ENCODE measurements at places on chromosomes 5 and 9.

- no peaks in the 10 kb centered on the region for H3K4me1 ChIP-seq
- H3K27me3 ChIP-seq, result no peaks in the 10 kb centered on the region
- no peak for ATAC-seq
Observed at GRCh38 chr9:69495296-69495695, 170.3 kb downstream of the ENTREP1 start.

GRCh38 chr9:34556949-34557348 lies 32.6 kb downstream of the CNTFR start:
- peaks cover 49% of the 10 kb centered on the region for H3K27me3 ChIP-seq
- no peak overlapping the region for H3K27ac ChIP-seq
- no peaks in the 10 kb centered on the region for H3K36me3 ChIP-seq
- peaks cover 7% of the 10 kb centered on the region for H3K4me1 ChIP-seq

DNA sequence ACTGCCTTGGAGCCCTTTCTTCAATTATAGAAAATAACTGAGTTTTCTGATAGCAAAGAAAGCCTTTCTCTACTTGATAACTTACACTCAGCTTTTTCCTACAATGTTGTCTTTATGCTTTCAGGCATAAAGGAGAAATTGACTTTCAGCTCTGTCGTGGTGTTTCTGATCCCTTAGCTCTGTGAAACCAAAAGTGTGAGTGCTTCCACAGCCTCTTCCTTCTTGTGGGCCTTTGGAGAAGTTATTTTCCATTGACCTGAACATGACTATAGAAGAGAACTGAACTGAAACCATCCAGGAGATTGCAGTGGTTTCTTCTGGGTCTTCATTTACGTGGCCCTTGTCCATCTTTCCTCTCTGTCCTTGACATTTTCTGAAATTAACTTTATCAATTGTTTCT lies 59.5 kb upstream of the EQTN start:
- H3K4me1 ChIP-seq, result peaks cover 25% of the 10 kb centered on the region
- peaks cover 14% of the 10 kb centered on the region for H3K36me3 ChIP-seq
- H3K4me3 ChIP-seq, result no peak overlapping the region
- H3K27me3 ChIP-seq, result no peaks in the 10 kb centered on the region

DNA sequence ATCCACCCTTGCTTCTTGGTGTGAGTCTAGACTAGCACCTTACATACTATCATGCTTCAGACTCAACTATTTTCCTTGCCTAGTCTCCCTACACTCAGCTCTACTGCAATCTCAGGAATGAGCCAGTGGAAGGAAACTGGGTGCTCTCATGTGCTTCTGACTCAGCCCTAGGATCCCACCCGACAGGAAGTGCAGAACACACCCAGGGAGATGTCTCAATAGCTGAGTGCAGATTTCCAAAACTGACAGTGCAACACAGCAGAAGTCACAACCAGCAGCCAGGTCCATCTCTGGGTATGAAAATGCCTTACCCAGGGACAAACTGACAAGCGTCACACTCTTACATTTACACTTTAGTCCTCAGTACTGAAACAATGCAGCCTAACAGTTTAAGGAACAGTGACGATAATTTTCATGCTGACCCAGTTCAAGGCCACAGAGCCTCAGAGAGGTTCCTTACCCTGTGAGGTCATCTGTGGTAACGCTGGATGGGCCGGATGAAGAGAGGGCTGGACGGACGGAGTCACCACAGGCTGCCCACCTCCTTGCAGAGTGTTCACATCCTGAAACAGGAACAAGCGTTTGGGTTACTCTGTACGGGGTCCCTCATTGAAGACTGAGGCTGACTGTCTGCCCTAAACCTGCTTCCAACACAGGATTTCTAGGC lies 33.0 kb downstream of the FKBP15 start:
- peak overlapping the region; percentile 55 for H3K27ac ChIP-seq
- ATAC-seq, result peak; percentile 96
- H3K36me3 ChIP-seq, result peaks cover 97% of the 10 kb centered on the region
- H3K27me3 ChIP-seq, result no peaks in the 10 kb centered on the region
- H3K4me3 ChIP-seq, result no peak overlapping the region

DNA sequence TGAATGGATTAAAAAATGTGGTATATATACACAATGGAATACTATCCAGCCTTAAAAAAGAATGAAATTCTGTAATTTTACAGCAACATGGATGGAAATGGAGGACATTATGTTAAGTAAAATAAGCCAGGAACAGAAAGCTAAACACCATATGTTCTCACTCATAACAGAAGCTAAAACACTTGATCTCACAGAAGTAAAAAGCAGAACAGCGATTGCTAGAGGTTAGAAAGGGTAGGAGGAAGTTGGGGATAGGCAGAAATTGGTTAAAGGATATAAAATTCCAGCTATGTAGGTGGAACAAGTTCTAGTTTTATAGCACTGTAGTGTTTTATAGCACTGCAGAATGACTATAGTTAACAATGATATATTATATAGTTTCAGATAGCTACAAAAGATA lies 15.8 kb downstream of the MARCHF3 start:
- H3K27me3 ChIP-seq, result no peaks in the 10 kb centered on the region
- no peak overlapping the region for H3K4me3 ChIP-seq
- H3K36me3 ChIP-seq, result no peaks in the 10 kb centered on the region
- no peak for ATAC-seq

Measured in gastroesophageal sphincter (tissue), 4 donors.